ENCODE measurements at places on chromosomes 1 and 21.
A peak's percentile ranks its signal among the peaks of the same experiment; 100 is the strongest.

- DNase-seq: no peak
These were observed 35.5 kb downstream of the ITGB3BP start for GRCh38 chr1:63487336-63488065.

DNA sequence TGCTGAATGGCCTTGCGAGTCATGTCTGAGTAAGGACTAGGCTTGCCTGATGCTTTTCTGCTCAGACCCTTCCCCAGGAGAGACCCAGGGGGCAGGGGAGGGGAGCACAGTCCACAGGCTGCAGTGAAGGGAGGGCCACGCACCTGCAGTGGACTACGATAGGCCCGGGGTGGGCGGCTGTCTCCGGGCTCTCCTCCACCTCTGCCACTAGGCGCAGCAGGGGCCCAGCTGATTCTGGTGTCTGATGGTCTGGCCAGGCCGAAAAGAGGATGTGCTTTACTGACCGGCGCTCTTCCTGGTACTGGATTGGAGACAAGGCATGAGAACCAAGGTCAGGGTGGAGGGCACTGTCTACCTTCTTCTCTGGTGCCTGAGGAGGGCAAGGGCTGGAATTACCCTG lies 7.9 kb upstream of the ARL8A start:
- no peak for DNase-seq

GRCh38 chr1:11838349-11839272 lies 9.0 kb downstream of the NPPA start:
- DNase-seq: peak; percentile 37

DNA sequence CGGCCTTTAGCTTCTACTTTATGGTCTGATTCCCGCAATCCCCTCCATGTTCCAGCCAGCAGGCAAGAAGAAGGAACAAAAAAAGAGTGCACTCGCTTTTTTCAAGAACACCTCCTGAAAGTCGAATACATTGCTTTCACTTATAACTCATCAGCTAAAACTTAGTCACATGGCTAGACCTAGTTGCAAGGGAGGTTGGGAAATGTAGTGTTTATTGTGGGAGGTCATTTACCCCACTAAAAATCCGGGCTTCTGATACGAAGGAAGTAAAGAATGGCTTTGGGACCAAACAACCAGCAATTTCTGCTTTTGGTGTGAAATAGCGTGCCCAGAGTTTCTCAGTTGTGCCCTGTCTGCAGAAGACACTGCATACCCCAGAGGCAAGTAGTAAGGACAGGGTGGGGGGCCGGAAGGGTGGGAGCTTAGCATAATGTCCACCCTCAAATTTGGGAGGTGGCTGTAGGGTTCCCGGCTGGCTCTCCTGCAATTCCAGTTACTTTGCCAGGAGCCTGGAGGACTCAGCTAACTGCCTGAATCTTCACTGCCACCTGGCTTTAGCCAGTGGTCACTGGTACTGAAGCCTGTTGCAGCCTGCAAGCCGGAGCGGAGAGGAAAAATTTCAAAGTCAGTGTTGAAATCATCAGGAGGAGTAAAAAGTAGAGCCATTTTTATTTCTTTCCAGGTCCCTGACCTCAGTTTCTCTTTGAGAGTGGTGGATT lies 57.7 kb upstream of the F3 start:
- no peak for DNase-seq

DNA sequence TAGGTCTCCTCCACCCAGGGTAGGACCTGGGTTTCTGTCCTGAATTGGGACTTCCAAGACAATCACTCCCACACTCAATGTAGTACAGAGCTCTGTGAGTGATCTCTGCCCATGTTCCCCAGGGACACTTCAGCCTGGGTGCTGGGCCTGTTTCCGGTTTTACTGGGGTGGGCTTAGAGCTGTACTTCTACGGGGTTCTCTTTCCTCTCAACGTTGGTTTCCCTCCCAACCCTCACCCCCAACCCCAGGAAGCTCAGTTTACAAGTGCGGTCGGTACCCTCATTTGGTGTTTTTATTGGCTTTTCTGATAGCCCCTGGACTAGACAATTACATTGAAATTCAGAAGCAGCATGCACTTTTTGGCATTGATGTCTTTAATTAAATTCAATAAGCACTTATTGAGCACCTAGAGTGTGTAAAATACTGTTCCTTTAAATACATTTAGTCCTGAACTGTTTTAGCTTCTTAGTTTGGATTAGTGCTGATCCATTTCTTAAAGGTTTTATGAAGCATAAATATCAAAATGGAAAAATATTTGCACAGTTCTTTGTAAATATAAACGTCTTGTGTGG lies 542 bp upstream of the XPR1 start:
- no peak for DNase-seq

GRCh38 chr1:152022474-152022873 lies 14.3 kb downstream of the S100A11 start:
- no peak for DNase-seq

GRCh38 chr1:209641832-209642172 lies 10.4 kb downstream of the LAMB3 start:
- DNase-seq: no peak

DNA sequence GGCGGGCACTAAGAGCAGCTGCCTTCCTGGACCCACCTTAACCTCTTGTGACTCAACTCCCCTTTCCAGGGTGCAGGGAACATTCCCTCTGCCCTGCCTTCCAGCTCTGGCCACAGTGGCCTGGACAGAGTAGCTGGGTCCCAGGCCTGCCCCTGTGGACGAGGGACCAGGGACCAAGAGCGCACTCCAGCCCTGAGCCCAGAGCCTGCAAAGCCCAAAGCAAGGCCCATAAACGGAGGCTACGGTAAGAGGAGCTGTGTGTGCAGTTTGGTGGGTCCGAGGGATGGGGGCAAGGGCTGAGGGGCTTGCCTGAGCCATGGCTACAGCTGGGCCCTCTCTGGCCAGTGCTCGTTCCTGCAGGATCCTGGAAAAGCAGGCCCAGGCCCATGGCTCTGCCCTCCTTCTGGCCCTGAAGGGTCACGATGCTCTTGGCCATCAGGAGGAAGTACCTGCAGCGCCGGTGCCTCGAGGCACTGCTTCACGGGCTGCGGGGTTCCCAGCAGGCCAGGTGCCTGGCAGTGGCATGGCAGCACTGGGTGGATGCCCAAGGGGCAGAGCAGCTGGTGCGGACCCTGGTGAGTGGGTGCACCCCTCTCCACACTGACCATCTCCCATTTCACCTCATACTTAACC lies 17.8 kb downstream of the MTHFR start:
- no peak for DNase-seq

- no peak for DNase-seq
These were observed 1051.7 kb downstream of the TTLL7 start for GRCh38 chr1:82947278-82947677.

- DNase-seq: peak; percentile 26
These were observed 134.7 kb upstream of the VANGL1 start for GRCh38 chr1:115506924-115507589.

GRCh38 chr1:28985427-28985826 lies 71.1 kb downstream of the EPB41 start:
- no peak for DNase-seq

- no peak for DNase-seq
These were observed 17.1 kb downstream of the SLAMF7 start for GRCh38 chr1:160755911-160756848.

GRCh38 chr21:45574691-45575090 lies 32.5 kb upstream of the SLC19A1 start:
- no peak for DNase-seq

GRCh38 chr1:147341246-147341645 lies 98.8 kb downstream of the CHD1L start:
- no peak for DNase-seq

DNA sequence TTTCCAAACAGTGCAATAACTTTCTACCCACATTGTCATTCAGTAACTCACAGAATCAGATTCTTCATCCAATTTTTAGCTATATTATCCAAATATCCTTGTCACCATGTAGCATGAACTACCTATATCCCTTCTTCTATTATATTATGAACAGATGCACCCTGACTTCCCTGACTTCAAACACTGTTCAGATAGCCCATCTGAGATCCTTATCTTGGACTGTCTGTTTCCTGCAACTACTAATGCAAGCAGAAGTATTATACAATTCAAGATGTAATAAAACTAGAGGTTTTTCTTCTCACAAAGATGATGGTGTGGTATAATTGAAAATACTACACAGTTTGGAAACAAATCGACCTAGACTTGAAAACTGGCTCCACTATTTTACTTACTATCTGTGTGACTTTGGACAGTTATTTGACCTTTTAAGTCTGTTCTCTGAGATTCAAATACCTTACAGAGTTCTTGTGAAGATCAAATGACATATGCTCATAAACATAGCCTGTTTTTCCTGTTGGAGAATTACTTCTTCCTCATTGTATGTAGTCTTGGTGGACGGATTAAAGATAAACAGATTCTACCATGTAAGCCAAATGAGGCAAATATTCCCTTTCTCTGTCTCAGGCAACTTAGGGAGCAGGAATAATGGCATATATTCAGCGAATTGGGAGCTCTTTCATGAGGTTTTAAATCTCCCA lies 407.9 kb upstream of the ZRANB2 start:
- DNase-seq: no peak

GRCh38 chr1:183239793-183240525 lies 53.9 kb downstream of the LAMC2 start:
- DNase-seq: no peak

GRCh38 chr1:181250038-181250437 lies 161.5 kb downstream of the IER5 start:
- no peak for DNase-seq

GRCh38 chr1:116558140-116558549 lies 12.7 kb downstream of the CD58 start:
- DNase-seq: no peak

DNA sequence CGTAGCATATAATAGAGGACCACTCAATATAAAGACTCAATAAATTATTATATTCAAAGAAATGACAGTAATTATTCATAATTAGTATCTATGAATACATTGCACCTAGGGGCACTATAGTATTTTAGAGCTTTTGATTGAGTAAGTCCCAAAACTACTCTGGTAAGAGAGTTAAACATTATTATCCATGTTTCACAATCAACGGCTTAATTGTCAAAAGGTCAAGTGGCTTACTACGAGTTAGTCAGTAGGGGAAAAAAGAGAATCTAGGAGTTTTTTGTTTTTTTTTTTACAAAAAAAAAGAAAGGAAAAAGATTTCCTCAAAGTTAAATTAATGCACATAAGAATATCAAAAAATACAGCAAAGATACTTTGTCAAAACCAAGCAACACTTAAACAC lies 20.4 kb upstream of the LAMC1 start:
- no peak for DNase-seq

DNA sequence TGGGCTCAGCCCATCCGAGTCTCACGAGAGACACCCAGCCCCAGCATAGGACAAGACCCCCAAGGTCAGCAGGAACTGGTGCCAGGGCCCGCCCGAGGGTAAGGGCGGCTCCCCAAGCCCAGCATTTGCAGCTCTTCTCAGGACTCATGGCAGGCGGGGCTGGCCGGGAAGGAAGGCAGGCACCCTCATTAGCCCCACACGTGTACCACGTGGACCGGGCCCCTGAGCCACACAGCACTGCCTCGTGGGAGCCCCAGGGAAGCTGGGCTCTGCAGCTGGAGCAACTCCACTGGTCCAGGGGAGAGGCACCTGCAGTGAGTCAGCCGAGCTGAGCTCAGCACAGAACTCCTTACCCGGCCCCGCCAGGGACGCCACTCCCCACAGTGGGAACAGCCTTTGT lies 97.7 kb upstream of the IFFO2 start:
- DNase-seq: no peak

DNA sequence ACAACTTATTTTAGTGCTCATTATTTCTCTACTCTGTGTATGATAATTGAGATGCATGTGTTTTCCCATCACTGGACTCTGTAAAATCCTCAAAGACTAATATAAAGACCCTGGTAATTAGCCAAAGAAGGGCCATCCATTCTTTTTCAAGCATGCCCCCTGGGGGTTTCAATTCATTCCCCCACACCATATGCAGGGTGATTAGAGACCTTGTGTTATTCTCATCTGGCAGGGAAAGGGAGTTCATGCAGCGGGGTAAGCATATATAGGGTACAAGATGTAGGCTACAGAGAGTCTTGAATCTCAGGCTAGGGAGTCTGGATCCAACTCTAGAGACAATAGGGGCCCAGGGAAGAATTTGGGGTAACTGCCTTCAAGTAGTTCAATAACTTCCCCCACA lies 166.5 kb downstream of the TNR start:
- no peak for DNase-seq

- DNase-seq: no peak
These were observed 9.9 kb downstream of the PRKCZ start for GRCh38 chr1:2060072-2060471.

DNA sequence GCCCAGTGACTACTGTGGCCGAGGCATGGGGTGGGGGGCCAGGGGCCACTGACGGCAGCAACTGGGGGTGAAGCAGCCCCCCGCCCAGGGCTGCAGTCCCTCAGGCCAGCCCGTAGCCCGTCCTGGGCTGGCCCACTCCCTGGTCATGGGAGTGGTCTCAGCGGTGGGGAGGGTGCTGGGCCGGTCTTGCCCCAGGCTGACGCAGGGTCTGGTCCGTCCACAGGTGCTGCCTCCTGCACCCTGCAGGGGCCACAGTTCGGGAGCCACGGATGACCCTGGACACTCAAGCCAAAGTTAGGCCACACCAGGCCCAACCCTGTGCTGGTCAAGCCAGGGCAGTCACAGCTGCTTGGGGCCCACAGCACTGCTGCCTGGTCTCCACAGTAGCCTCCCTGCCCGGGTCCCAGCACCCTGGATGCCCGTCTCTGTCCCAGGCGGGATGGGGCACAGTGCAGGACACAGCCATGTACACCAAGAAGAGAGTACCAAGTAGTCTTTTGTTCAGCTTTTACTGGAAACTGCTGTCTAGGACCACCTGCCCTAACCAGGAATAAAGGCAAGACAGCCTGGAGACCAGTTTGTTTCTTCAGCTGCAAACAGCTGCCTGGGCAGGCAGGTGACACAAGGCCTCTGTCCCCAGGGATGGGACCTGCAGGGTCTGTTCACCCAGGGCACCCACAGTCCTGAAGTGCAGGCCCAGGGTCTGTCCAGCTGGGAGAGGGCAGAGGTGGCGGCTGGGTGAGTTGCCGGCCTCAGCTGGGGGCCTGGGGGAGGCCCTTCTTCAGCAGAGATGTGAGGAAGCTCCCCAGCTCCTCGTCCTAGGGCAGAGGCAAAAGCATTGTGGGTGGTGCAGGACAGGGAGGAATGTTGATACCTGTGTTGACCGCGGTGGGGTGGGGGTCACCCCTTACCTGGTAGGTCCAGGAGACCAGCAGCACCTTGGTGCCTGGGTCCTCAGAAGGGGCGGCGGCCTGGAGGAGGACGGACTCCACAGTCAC lies 3.0 kb downstream of the PUSL1 start:
- DNase-seq: no peak
